ENCODE measurements at places on chromosomes 12 and 14. TPM values are rescaled to one million over a fixed set of nuclear protein-coding genes. Genes with fewer than 3 reads are reported as not detected.

The TSPAN8 gene
- not detected for total RNA-seq

The KRT82 gene
- total RNA-seq: not detected

The TMEM63C gene
- total RNA-seq: 0.11 TPM

- DNase-seq: no peak
Measured at GRCh38 chr12:79618848-79619404, 71.8 kb downstream of the PAWR start.

GRCh38 chr14:54785778-54786770 lies 116.6 kb downstream of the GCH1 start:
- DNase-seq: no peak

All from osteocyte (in vitro differentiated cells).